CD8-positive, alpha-beta memory T cell (primary cell): ENCODE measurements at places on chromosomes 7 and 10. TPM values are rescaled to one million over a fixed set of nuclear protein-coding genes. Genes with fewer than 3 reads are reported as not detected.

SGCE gene
- total RNA-seq: 0.70 TPM

AKR1C8 gene
- 0.20 TPM for total RNA-seq

CYP3A5 gene
- not detected for total RNA-seq

ADAM8 gene
- total RNA-seq: 67.0 TPM

BMPER gene
- not detected for total RNA-seq

HOXA5 gene
- total RNA-seq: not detected

FAM237B gene
- not detected for total RNA-seq

CYP2C9 gene
- total RNA-seq: not detected

FEZF1 gene
- total RNA-seq: not detected

LAMB4 gene
- not detected for total RNA-seq

TAS2R41 gene
- not detected for total RNA-seq

TMEM130 gene
- not detected for total RNA-seq

TUBB8 gene
- total RNA-seq: not detected

GRCh38 chr10:80632742-80633141 is 95.0 kb downstream of the SH2D4B start:
- no peaks in the 10 kb centered on the region for H3K27me3 ChIP-seq
- DNase-seq: no peak
- no peaks in the 10 kb centered on the region for H3K36me3 ChIP-seq
- no peak overlapping the region for H3K4me3 ChIP-seq
- H3K4me1 ChIP-seq: no peaks in the 10 kb centered on the region
- H3K27ac ChIP-seq: no peak overlapping the region

DNA sequence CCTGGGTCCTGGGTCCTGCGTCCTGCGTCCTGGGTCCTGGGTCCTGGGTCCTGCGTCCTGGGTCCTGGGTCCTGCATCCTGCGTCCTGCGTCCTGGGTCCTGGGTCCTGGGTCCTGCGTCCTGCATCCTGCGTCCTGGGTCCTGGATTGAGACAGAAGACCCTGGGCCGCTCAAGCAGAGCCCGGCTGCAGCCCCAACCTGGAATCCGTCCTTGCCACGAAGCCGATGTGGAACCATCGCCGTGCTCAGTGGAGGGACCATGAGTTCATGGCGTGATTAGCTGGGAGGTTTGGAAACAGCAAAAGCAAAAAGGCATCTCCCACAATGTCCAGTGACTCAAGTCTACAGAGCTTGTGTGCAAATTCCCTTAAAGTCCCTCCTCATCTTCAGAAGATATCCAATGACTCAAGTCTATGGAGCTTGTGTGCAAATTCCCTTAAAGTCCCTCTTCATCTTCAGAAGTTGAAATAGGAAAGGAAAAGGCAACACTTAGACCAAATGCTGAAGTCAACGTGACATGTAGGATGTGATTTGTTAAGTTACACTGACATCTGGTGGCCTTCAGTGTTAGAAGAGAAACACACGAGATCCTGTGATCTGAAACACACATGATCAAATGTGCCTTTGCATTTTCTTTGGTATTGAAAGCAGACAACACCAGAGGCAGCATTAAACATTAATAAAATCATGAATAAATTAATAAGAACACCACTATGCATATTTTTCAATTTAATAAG is 179.9 kb downstream of the PTPRN2 start:
- no peak for DNase-seq
- no peak overlapping the region for H3K4me3 ChIP-seq
- H3K27ac ChIP-seq: no peak overlapping the region

GRCh38 chr10:4931587-4931986 is 31.6 kb upstream of the AKR1C1 start:
- no peak overlapping the region for H3K4me3 ChIP-seq
- H3K36me3 ChIP-seq: no peaks in the 10 kb centered on the region
- H3K27ac ChIP-seq: no peak overlapping the region
- H3K4me1 ChIP-seq: no peaks in the 10 kb centered on the region

DNA sequence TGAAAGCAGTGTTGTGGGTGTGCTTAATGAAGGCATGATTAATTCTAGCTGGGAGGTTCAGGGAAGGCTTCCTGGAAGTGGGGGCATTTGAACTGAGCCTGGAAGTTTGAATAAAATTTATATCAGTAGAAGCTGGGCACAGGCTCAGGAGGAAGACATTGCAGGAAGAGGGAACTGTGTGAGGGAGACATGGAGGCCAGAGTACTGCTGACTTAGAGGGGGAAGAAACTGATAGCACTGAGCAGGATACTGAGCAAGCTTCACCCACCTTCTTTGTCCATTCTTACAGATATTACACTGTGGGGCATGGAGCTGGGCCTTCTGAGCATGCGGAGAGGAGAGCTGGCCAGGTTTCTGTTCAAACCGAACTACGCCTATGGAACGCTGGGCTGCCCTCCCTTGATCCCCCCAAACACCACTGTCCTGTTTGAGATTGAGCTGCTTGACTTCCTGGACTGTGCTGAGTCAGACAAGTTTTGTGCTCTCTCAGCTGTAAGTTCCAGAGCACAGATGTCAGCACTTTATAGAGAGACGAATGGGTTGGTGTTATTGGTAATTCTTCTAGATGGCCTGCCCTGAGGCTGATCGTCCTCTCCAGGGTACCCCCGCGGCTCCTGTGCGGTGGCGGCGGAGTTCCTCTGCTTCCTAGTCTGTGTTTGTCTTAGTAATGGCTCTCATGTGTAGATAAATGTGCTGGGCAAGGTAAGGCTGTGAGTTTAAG is 2.1 kb downstream of the FKBP6 start:
- no peak overlapping the region for H3K4me3 ChIP-seq
- DNase-seq: no peak
- no peaks in the 10 kb centered on the region for H3K27me3 ChIP-seq

GRCh38 chr10:132257271-132257670 is 50.5 kb downstream of the STK32C start:
- H3K27ac ChIP-seq: no peak overlapping the region
- DNase-seq: no peak
- no peak overlapping the region for H3K4me3 ChIP-seq
- H3K4me1 ChIP-seq: peaks cover 3% of the 10 kb centered on the region
- no peaks in the 10 kb centered on the region for H3K36me3 ChIP-seq

DNA sequence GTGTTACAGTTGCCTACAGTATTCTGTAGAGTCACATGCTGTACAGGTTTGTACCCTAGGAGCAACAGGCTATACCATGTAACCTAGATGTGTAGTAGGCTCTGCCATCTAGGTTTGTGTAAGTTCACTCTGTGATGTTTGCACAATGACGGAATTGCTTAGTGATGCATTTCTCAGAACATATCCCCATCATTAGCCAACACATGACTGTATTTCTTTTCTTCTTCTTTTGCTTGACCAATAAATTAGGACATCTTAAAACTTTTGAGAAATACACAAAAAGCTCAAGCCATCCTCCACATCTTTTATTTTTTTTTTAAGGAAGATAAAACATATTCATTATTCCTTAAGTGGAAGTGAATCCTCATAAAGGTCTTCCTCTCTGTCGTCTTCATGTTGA is 5.4 kb upstream of the PFKFB3 start:
- H3K4me3 ChIP-seq: no peak overlapping the region
- peaks cover 7% of the 10 kb centered on the region for H3K4me1 ChIP-seq
- no peaks in the 10 kb centered on the region for H3K27me3 ChIP-seq
- no peaks in the 10 kb centered on the region for H3K36me3 ChIP-seq
- H3K27ac ChIP-seq: no peak overlapping the region
- DNase-seq: no peak

GRCh38 chr10:5804386-5804785 is 8.8 kb downstream of the GDI2 start:
- no peaks in the 10 kb centered on the region for H3K27me3 ChIP-seq
- no peak for DNase-seq
- no peak overlapping the region for H3K4me3 ChIP-seq
- H3K36me3 ChIP-seq: peaks cover 13% of the 10 kb centered on the region

DNA sequence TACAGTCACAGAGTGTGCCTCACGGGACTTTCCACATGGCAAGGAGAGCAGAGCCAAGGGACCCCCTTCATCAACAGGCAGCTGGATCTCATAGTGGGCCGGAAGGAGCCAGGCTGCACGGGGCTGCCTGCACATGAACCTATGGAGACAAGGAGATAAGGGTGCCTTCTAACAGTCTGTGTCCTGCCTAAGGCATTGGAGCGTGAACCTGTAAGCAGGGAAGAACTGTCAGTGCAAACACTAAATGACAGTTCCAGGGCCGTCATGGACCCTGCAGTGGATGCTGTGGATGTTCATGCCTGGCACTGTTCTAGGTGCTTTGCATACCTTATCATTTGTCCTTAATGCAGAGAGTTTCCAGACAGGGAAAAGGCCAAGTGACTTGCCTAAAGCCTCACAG is 85.9 kb downstream of the WIPF3 start:
- no peak overlapping the region for H3K4me3 ChIP-seq
- H3K4me1 ChIP-seq: no peaks in the 10 kb centered on the region
- no peak for DNase-seq
- no peak overlapping the region for H3K27ac ChIP-seq

GRCh38 chr7:151016942-151017341 is 7.4 kb downstream of the ATG9B start:
- H3K27me3 ChIP-seq: no peaks in the 10 kb centered on the region
- peaks cover 69% of the 10 kb centered on the region for H3K4me1 ChIP-seq
- no peak overlapping the region for H3K27ac ChIP-seq
- no peak for DNase-seq
- H3K4me3 ChIP-seq: no peak overlapping the region
- H3K36me3 ChIP-seq: no peaks in the 10 kb centered on the region

- no peak overlapping the region for H3K4me3 ChIP-seq
- H3K27me3 ChIP-seq: no peaks in the 10 kb centered on the region
- no peak overlapping the region for H3K27ac ChIP-seq
- H3K4me1 ChIP-seq: no peaks in the 10 kb centered on the region
Measured at GRCh38 chr7:137110091-137110509, 233.4 kb downstream of the PTN start.

- DNase-seq: no peak
- H3K36me3 ChIP-seq: no peaks in the 10 kb centered on the region
- H3K4me3 ChIP-seq: no peak overlapping the region
- H3K4me1 ChIP-seq: no peaks in the 10 kb centered on the region
- H3K27me3 ChIP-seq: no peaks in the 10 kb centered on the region
Measured at GRCh38 chr10:103145860-103146466, 47.1 kb downstream of the NT5C2 start.

- no peak overlapping the region for H3K4me3 ChIP-seq
- H3K4me1 ChIP-seq: no peaks in the 10 kb centered on the region
- H3K27ac ChIP-seq: no peak overlapping the region
- no peaks in the 10 kb centered on the region for H3K36me3 ChIP-seq
Measured at GRCh38 chr7:82162289-82162688, 281.3 kb downstream of the CACNA2D1 start.

DNA sequence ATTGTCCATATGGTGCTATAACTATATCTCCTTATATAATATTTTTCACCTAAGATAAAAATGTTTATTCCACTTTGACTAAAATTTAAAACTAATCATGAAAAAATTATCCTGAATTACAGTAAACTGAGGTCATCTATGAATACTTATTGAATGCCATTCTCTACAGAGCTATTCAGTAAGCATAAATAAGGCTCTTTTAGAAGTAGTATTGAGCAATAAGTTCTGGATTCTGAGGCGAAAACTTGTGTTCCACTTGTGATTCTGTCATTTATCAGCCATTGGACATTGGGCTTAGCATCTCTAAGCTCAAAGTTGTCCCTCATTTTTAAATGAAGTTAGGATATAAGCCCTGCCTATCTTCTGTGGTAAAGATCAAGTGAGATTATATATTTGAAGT is 130.8 kb downstream of the WNT2 start:
- H3K4me3 ChIP-seq: no peak overlapping the region
- no peaks in the 10 kb centered on the region for H3K4me1 ChIP-seq
- no peaks in the 10 kb centered on the region for H3K36me3 ChIP-seq
- no peak overlapping the region for H3K27ac ChIP-seq
- H3K27me3 ChIP-seq: no peaks in the 10 kb centered on the region

DNA sequence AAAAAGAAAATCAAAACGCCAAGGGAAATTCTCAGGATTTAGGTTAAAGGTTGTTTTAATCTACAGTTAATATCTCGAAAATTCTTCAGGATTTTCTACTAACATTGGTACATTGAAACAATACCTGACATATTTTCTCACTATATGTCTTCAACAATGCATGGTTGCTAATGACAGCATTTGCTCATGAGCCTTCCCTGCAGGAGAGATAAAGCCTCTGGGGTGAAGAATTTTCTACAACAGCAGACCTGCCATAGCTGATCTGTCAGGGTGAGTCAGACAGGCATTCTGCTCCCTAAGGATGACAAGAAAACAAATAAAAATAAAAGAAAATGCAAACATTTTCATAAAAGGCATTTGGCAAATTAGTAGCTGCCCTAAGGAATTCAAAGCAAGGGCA is 11.7 kb upstream of the GPR37 start:
- H3K4me3 ChIP-seq: no peak overlapping the region
- no peaks in the 10 kb centered on the region for H3K36me3 ChIP-seq
- H3K27me3 ChIP-seq: no peaks in the 10 kb centered on the region
- DNase-seq: no peak
- H3K4me1 ChIP-seq: no peaks in the 10 kb centered on the region

- no peak overlapping the region for H3K27ac ChIP-seq
- H3K36me3 ChIP-seq: no peaks in the 10 kb centered on the region
- no peak for DNase-seq
Measured at GRCh38 chr10:37439826-37440225, 314.4 kb downstream of the ANKRD30A start.

- H3K36me3 ChIP-seq: no peaks in the 10 kb centered on the region
- DNase-seq: no peak
- H3K4me3 ChIP-seq: no peak overlapping the region
- no peaks in the 10 kb centered on the region for H3K4me1 ChIP-seq
- no peak overlapping the region for H3K27ac ChIP-seq
Measured at GRCh38 chr10:117472872-117473271, 69.7 kb upstream of the EMX2 start.

DNA sequence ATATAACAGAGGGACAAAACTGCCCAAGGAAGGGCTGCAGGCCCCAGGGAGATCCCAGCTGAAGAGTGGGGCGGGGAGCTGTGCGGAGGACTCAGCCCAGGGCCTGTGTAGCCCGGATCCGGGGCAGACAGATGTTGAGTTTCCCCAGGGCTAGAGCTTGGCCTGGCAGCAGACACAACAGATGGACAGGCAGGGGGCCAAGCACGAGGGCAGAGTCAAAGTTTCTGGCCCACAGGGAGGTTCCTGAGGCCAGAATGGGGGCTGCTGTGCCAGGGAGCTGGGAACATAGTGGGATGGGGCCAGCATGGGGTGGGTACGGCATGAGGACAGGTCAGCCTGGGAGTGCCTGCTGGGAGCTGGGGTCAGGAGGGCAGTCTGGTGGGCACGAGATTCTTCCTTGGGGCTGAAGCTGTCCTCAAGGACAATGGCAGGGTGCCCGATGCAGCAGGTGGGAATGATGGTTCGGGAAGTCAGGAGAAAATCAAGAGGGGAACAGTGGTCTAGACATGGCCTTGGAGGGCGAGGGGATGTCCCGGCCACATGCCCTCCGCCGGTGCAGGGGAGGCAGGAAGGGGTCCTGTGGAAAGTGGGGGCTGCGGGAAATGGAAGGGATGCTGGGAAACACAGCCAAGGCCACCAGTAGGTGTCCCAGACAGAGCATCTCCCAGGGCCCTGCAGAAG is 519.1 kb upstream of the FOXK1 start:
- H3K4me3 ChIP-seq: no peak overlapping the region
- no peaks in the 10 kb centered on the region for H3K36me3 ChIP-seq
- no peaks in the 10 kb centered on the region for H3K27me3 ChIP-seq
- no peak for DNase-seq
- no peak overlapping the region for H3K27ac ChIP-seq
